ENCODE measurements at places on chromosomes 5 and 9.

DNA sequence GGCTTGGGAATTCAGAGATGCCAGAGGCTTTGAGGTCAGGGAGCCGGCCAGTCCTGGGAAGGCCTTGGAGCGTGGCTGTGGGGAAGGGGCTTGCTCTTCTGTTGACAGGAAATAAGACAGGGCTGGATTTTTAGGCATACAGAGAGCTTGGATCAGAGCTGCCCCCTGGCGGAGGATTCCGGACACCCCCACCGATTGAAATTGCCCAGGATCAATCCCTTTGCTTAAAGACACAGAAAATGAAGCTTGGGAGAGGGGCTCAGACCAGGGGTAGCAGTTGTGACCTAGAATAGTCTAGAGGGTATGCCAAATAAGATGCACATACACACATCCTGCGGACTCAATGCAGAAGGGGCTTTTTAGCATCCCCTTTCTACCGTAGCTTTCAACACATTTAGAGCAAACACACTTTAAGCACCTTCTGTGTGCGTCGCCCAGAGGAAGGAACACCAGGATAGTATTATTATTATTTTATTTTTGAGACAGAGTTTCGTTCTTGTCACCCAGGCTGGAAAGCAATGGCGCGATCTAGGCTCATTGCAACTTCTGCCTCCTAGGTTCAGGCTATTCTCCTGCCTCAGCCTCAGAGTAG is 1.7 kb upstream of the NTMT1 start:
- no peak for DNase-seq

- no peak for DNase-seq
Measured at GRCh38 chr5:84364043-84364442, 20.6 kb downstream of the EDIL3 start.

GRCh38 chr5:160488394-160489325 is 67.0 kb downstream of the PTTG1 start:
- DNase-seq = no peak

- DNase-seq = no peak
Measured at GRCh38 chr9:37575511-37575914, 667 bp downstream of the FBXO10 start.

GRCh38 chr9:101047848-101048397 is 19.4 kb downstream of the PLPPR1 start:
- no peak for DNase-seq

- DNase-seq = no peak
Measured at GRCh38 chr5:135432113-135432512, 15.0 kb downstream of the DCANP1 start.

- DNase-seq = no peak
Measured at GRCh38 chr5:171415115-171415730, 4.2 kb upstream of the FGF18 start.

DNA sequence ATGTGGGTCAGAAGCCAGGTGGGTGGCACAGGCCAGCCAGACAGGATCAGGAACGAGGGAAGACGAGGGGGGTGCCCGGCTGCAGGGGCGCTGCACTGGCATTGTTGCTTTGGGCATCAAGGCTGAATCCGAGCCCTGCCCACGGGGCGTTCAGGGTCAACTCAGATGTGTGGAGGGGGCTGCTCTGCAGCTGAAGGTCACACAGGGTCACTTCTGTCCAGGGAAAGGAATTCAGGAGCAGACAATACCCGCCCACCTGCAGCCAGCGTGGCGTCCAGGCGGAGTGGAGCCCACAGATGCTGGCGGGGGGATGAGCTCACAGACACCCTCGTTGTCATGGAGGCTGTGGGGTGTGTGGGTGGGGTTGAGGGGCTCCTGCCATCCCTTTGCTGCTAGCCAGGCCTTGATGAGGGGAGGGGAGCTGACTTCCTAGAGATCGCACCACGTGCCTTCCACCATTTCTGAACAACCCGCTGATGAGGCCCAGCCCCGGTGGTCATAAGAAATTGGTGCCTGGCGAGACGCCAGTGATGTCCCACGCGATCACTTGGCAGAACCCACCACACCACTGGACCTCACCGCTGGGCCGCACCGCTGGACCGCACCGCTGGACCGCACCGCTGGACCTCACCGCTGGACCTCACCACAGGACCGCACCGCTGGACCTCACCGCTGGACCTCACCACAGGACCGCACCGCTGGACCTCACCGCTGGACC is 31.2 kb downstream of the MRPL36 start:
- no peak for DNase-seq

Measured in GM12891 (cell line).